Stimulated activated CD4-positive, alpha-beta T cell treated with anti-CD3 and anti-CD28 coated beads, Interleukin-1b, Interleukin-23, amount 100 ng/mL, for 24 hours (primary cell): ENCODE measurements at places on chromosomes 16 and 17.

DNA sequence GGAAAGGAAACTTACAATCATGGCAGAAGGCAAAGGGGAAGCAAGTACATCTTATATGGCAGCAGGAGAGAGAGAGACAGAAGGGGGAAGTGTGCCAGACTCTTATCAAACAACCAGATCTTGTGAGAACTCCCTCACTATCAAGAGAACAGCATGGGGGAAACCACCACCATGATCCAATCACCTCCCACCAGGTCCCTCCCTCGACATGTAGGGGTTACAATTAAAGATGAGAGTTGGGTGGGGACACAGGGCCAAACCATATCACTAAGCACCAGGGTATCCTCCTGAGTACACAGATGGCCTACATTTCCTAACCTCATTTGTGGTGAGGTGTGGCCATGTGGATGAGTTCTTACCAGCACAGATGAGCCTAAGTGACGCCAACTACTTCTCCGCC is 348.6 kb upstream of the ZFHX3 start:
- no peak for DNase-seq

DNA sequence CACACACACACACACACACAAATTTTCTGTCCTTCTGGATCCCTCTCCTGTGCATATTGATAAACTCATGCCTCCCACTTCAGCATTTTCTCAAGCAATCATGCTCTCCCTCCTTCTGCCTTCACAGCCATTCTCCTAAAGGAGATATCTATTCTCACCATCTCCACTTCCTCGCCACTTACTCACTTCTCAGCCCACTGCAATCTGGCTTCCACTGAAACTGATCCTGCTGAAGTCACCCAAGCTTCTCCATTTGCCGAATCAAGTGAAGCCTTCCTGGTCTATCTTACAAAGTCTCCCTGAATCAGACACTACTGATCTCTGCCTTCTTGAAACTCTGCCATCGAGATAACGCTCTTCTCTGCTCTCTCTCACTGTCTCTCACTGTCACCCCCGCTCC is 54.0 kb upstream of the GNAO1 start:
- no peak for DNase-seq

DNA sequence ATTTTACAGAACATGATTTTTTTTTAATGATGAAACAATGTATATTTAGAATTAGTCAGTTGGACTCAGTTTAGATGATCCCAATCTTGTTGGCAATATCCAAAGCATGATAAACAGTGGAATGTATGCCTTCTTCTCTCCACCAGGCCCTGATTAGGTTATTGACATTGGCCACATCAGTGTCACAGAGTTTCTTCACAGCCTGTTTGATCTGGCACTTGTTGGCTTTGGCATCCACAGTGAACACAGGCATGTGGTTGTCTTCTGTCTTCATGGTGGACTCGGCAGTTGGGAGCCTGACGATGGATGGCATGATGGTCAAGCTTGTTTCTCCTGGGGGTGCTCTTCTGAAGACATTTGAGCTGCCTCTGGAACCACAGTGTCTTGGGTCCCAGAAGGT is 317.5 kb downstream of the PMP22 start:
- DNase-seq = no peak

DNA sequence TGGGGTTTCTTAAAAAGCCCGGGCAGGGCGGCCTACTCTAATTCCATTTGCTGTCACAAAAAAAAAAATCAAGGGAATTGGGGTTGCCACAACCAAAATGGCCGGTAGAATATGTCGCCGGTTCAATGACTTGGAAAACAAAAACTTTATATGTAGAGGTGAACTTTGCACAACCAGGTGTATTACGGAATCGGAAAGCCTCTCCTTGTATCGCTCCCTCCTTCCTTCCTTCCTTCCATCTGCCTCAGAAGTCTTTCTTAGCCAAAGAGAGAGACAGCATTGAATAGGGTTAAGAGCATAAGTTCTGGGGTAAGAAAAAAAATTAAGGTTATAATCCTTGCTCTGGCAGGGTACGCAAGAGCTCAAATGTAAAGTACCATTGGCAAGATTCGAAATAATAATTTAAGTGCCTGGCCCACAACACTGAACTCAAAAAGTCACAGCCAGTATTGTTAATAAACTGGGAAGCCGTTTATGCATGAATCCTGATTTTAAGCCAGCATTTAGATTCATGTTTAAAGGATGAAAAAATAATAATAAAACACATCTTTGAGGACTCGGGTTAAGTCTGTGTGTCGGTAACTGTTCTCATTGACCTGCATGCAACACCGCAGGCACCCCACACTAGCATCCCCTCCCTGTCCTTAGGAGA is 522 bp upstream of the GLG1 start:
- DNase-seq = no peak

GRCh38 chr16:84508502-84508901 is 4.0 kb upstream of the MEAK7 start:
- no peak for DNase-seq

DNA sequence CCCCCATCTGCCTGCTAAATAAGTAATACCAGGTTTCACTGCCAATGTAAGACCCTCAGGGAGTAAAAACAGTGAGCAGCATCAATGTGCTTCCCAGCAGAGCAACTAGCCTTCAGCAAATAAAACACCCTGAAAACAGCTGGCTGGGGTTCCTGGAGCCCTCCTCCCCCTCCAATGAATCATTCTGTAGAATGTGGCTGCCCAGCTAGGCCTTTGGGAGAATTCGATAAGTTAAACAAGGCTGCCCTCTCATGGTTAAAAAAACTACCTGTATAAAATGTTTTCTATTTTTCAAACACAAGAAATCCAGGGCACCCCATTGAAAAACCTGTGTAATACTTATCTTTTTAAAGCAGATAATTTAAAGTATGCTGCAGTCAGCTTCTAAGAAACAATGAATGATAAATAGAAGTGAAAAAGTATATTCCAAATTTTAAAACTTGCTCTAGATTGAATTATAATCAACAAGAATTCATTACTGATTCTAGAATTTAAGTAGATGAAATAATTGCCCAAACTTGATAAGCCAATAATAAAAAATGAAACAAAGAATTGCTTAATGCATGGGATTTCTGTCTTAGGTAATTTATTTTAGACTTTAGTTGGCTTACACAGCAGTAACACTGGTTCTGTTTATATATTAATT is 9.4 kb upstream of the TOM1L1 start:
- DNase-seq = no peak

DNA sequence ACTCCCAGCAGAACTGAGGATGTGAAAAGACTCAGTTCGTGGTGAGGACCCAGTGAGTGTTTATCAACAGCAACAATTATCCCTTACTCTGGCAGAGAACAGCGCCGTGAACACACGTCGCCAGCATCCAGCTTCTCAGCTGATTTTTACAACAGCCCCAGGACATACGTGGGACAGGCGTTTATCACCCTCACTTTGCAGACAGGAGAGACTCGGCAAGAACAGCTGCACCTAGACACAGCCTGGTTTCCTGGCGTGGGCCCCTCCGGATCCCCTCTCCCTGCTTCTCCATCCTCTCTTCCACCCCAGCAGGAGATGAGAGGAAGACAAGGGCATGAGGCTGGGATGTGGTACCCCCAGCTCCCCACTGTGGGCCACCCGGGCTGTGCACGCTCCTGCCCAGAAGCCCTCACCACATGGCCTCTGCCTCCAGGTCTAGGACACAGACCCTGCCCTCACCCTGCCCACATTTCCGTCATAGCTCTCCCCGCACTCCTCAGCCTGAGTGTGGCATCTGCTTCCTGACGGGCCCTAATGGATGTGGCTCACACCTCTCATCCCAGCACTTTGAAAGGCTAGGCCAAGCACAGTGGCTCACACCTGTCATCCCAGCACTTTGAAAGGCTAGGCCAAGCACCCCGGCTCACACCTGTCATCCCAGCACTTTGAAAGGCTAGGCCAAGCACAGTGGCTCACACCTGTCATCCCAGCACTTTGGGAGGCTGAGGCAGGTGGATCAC is 17.5 kb downstream of the ABR start:
- DNase-seq = no peak

DNA sequence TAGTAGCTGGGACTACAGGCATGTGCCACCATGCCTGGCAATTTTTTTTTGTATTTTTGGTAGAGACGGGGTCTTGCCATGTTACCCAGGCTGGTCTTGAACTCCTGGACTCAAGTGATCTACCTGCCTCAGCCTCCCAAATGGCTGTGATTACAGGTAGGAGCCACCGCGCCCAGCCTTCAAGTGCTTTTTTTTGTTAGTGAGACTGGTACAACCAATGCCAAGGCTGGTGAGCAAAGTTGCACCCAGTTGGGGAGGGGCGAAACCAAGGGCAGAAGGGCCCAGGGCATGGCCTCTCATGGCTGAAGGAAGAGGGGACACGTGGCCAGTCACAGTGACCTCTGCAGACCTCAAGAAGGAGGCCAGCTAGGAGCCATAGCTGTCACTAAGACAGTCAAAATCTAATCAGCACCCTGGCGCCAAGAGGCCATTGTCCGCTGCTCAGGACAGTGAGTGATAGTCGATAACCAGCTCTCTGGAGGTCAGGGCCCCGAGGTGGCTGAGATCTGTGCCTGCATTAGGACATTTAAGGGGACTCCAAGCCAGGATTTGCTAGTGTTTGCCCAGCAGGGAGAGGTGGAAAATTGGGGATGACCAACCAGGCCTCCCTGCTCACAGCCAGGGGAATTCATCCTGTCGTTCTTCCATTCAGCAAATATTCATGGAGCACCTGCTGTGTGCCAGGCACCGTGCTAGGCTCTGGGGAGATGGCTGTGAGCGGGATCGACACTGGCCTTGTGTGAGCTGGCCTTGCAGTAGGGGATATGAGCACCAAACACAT is 10.2 kb downstream of the IL4R start:
- DNase-seq = no peak

GRCh38 chr17:72205357-72205756 is 84.5 kb downstream of the SOX9 start:
- no peak for DNase-seq

- no peak for DNase-seq
Measured at GRCh38 chr17:81230043-81230820, 7.5 kb upstream of the CEP131 start.

DNA sequence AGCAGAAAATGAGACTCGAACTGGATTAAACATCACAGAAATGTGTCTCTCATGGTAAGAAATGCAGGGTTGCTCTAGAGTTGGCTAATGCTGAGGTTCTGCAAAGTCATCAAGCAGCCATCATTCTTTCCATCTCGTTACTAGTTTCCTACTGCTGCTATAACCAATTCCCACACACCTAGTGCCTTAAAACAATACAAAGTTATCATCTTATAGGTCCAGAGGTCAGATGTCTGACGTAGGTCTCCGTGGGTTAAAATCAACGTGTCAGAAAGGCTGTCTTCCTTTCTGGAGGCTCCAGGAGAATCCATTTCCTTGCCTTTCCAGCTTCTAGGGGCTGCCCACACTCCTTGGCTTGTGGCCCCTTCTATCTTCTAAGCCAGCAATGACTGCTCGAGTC is 118.6 kb downstream of the STX8 start:
- DNase-seq = no peak

GRCh38 chr17:72297326-72298115 is 176.7 kb downstream of the SOX9 start:
- no peak for DNase-seq
